ENCODE measurements at places on chromosomes 13 and 19.

DNA sequence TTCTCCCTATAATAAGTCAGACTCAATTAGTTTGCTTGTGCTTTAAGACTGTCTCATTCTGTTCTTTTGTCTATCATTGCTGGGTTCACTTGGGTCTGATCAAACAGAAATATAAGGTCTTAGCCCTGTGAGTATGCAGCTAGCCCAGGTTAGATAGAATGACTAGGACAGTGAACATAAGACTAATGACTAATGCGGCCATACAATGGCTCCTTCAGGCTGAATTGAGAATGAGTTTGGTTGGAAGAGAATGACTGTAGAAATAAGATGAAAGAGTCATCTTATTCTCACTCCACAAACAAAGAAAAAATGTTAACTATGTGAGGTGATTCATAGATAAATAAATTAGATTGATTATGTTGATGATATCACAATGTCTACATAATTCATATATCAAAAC is 50.1 kb upstream of the OBI1 start:
- no peak for ATAC-seq

DNA sequence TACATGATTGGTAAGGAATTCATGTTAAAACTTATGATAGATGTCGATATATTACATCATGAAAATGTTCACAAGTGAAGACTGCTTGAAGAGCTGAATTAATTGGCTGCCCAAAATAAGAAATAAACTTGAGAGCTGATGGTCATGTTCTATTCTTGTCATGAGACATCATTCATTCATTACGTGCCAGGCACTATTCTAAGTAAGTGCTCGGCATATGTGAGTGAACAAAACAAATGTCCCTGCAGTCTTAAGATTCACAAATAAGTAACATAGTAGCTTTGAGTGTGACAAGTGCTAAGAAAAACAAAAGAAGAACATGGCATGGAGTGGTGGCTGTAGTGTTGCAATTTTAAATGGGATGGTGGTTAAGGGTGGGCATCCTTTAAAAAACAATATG is 329.3 kb downstream of the SUCLA2 start:
- ATAC-seq: no peak

DNA sequence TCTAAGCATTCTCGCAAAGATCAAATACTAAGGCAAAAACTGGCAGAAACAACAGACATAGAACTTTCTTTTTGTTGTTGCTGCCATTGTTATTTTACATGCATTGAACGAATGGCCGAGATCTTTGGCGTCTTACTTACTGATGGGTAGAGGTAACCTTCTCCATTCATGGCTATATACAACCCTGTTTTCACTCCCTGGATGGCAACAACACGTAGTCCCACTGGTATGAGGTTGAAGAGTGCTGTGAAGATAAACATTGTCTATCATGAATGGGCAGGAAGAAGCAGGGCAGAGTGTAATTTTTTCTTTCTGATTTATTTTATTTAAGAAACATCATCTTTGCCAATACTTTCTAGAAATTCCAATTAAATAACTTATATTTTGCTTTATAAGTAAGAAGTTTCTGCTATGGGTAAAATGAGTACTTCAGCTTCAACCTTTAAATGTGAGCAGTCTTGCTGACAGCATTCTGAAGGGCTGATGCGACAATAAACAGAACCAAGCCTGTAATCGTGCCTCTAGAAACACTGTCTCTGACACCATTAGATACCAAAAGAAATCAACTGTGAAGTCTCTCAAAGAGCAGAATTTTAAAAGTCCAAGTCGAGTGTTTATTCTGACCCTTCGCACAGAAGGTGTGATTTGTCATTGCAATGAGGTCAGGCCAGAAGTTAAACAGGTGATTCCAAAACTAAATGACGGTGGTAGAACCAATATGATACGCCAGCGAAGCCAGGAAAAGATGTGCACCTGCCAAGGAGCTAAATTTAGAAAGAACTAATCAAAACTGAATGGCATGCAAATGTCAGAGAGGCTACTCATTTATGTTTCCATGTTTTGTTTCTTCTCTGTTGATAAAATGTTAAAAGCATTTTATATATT is 416.4 kb downstream of the ITGBL1 start:
- ATAC-seq: no peak

GRCh38 chr19:11963566-11964355 is 1.1 kb upstream of the ZNF763 start:
- peak; percentile 84 for ATAC-seq

DNA sequence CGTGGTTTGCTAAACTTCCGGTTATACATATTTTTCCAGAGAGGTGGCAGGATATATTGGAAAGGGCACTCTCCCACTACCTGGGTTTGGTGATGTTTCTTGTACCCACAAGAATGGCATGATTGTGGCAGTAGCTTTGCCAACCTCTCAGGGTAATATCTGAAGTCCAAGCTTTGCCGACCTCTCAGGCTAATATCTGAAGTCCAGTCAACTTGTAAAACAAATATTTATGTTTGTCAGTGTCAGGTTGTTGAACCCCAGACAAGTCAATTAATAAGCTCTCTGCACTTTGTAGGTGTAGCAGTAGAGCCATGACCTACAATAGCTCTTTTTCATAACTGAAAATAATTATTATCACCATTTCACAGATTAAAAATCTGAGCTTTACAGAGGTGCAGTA is 167.0 kb downstream of the POU4F1 start:
- no peak for ATAC-seq

- no peak for ATAC-seq
Observed at GRCh38 chr19:10885201-10886169, 14.1 kb downstream of the CARM1 start.

DNA sequence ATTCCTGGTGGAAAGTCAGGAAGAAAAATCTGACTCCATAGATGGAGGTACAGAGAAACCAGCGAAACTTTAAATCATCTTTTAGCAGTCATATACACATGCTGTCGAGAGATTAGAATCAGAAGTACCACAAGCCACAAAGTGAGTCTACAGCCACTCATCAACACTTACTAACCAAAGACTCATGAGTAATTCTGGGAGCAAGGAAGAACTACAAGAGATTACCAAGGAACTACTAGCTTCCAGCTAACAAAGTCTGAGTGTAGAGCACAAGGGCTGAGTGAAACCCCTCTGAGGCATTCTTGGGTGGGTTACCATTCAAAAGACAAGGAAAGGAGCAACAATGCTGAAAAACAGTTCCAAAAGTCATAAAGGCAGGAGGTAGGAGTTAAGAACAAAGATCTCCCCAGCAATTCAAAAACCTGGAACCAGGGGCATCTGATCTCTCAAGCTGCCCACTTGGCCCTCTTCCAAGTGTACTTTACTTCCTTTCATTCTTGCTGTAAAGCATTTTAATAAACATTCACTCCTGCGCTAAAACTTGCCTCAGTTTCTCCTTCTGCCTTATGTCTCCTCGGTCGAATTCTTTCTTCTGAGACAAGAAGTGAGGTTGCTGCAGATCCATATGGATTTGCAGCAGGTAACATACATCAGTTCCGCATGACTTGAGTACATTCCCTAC is 13.0 kb downstream of the RBM26 start:
- peak; percentile 30 for ATAC-seq

DNA sequence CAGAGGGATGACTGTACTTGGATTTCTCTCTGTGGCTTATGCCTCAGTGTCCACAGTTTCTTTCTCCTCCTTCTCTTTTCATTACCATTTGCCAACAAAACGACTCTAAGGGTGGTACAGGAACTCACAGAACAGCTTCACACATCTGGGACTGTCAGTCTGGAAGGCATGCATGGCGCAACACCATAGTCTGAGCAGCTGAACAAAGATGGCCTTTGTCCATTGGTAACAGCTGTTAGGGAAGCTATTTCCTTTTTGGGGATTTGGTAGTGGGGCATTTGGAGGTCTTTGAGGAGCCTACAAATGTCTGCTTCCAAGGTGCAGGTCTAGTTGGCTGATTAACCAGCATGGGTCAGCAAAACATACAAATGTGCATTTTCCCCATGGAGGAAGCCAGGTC is 81.4 kb upstream of the PCDH8 start:
- no peak for ATAC-seq

- ATAC-seq: no peak
Observed at GRCh38 chr13:51318015-51318414, 21.5 kb upstream of the SERPINE3 start.

GRCh38 chr13:36778083-36778671 is 40.8 kb upstream of the RFXAP start:
- ATAC-seq: no peak

DNA sequence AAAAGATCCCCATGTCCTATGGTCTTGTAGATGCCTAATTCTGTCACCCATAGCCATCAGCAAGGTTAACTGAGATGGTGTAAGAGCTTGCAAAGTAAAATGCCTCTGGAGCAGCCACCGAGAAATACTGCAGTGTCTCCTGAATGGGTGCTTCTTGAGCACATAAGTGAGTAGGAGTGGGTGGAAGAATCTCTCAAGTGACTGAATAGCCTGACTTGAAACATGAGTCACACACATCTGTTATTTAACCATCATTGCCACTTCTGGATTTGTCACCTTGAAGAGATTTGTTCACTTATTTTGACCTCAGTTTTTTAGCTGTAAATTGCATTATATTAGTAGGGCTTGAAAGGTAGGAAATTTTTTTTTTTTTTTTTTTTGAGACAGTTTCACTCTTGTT is 2.3 kb downstream of the ZNF714 start:
- no peak for ATAC-seq

DNA sequence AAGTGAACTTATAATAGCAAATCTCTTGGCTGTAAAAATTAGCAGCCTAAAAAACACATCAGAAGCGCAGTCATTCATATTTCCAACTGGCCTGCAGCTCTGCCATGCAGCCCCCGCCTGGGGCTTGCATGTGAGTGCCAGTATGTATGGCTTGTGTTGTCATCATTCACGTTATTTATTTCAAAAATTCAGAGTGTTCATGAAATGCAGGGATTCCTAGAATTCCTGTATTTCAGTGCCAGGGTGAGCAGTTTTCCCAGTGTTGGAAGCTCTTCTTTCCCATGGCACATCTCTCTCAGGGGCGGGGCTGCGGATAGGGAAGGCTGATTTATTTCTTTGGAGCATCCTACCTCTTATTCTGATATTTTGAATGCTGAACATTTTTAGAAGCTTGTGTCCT is 234.6 kb downstream of the FGF9 start:
- ATAC-seq: no peak

DNA sequence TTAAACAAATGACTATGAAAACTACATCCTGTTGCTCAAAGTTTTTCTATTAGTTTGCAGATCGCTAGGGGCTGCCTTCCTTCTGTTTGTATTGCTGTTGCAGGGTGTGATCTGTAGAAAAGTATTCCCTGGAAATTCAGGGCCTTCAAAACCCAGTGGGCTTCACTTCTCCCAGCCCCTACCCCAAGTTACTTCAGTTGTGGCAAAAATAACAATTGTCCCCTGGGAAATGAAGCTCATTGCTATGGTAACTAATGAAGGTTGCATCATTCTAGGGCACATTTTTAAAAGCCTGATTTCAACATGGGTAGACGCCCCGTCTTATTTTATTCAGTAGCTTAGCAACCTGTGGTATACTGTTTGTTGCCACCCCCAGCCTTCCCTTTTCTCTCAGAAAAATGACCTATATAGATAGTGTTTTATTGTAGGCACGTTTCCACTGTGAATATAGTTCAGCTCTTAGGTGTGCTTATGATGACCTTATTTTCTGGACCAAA is 60.9 kb downstream of the WDFY2 start:
- no peak for ATAC-seq

Data from SK-N-SH treated with all-trans-retinoic acid at 6 μM for 48 hours (cell line).